Posterior vena cava (tissue), 2 donors: ENCODE measurements at places on chromosomes 12 and 14. TPM values are rescaled to one million over a fixed set of nuclear protein-coding genes. Genes with fewer than 3 reads are reported as not detected.

KERA gene
- not detected for total RNA-seq

GRCh38 chr12:121657305-121658008 is 12.0 kb downstream of the MORN3 start:
- no peak for DNase-seq

DNA sequence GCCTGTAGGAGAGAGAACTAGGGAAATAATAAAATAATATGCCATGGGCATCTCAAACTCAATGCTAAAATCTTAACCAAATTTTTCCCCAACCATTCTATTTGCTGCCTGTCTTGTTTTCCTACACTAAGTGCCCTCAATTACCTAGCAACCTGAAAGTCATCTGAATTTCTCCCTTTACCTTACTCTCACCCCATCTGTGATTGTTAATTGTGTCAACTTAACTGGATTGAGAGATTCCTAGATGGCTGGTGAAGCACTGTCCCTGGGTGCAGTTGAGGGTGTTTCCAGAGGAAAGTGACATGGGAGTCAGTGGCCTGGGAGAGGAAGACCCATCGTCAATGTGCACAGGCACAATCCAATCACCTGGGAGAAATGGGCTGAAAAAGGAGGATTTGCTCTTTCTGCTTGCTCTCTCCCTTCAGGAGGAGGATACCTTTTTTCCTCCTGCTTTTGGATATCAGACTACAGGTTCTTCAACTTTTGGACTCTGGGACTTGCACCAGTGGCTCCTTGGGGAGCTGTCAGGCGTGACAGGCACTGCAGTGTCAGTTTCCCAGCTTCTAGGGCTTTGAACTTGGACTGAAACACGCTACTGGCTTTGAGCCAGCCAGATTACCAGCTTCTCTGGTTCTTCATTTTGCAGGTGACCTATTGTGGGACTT is 100.1 kb downstream of the PPP1R12A start:
- DNase-seq = no peak

DNA sequence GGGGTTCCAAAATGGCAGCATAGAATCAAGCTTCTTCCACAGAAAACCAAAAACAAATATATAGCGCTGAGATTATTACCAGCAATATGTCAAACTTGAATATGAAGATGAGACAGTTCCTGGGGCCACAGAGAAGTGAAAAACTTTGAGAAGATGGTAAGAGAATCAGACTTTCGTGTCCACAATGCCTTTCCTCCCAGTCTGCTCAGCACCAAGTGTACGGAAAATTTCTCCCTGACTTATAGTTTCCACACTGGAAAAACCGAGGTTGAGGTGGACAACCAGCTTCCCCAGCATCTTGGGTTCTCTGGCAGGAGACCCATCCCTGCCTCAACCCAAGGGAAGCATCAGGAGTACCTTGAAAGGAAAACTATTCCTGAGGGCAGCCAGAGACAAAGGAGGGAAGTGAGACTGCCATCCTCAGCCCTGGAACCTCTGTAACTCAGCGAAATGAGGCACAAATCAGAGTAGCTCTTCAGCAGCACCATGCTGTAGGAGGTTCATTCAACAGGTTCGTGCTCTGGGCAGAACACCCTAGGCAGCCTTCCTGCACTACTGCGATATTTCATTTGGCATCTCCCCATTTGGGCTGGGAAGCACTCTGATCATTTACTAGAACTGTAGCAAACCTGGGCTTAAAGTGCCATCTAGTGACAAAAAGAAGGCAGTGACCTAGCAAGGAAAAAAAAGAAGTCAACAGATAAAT is 52.4 kb upstream of the CAPRIN2 start:
- no peak for DNase-seq

- no peak for DNase-seq
Measured at GRCh38 chr12:13247596-13247995, 51.1 kb downstream of the EMP1 start.

DNA sequence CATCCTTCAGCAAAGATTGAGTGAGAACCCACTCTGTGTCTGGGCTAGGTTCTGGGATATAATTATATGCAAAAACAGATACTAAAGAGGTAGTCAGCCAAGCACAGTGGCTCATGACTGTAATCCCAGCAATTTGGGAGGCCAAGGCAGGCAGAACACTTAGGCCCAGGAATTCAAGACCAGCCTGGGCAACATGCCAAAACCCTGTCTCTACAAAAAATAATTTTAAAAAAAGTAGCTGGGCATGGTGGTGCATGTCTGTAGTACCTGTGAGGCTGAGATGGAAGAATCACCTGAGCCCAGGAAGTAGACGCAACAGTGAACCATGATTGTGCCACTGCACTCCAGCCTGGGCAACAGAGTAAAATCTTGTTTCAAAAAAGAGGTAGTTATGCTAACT is 237.5 kb upstream of the HMGA2 start:
- no peak for DNase-seq

FBRSL1 gene
- 35.8 TPM for total RNA-seq
